Inflammatory macrophage (primary cell): ENCODE measurements at places on chromosomes 7 and 10.
A peak's percentile ranks its signal among the peaks of the same experiment; 100 is the strongest.

DNA sequence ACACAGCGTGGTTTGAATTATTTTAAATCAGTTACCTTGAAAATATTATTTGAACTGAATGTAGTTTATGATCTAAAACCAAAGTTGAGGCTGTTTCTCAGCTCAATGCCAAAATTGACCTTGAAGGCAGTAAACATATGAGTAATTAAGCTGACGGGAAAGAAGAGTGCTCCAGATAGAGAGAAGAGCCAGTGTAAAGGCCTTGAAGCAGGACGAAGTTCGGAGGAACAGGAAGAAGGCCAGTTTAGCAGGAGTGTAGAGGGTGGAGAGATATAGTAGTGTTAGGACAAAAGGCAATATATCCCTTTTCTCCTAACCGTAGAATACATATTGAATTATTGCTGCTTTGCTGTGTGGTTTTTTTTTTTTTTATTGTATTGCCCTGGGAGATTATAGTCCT is 63.2 kb downstream of the CYP51A1 start:
- DNase-seq: no peak

DNA sequence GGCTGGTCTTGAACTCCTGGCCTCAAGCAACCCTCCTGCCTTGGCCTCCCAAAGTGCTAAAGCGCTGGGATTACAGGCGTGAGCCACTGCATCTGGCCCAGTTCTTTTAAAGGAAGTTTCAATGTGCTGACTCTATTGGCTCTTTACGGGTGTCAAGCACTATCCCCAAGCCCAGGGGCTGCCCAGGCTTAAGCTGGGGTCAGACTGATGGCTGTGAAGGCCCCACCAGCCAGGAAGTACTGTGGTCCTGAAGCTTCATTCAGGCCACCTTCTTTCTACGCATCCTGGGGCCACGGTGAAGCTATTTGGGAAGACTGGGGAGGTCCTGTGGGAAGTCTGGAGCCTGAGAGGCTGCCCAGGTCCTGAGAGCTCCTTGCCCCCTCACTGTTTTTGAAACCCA is 8.0 kb downstream of the GPR15LG start:
- no peak for DNase-seq

DNA sequence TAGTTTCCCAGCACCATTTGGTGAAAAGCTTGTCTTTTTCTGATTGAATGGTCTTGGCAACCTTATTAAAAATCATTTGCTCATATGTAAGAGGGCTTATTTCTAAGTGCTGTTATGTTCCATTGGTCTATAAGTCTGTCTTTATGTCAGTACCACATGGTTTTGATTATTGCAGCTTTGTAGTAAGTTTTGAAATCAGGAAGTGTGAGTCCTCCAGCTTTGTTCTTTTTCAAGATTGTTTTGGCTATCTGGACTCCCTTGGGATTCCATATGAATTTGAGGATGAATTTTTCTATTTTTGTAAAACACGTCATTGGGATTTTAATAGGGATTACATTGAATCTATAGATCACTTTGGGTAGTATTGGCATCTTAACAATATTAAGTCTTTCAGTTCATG is 5.4 kb downstream of the KIF11 start:
- no peak for DNase-seq

DNA sequence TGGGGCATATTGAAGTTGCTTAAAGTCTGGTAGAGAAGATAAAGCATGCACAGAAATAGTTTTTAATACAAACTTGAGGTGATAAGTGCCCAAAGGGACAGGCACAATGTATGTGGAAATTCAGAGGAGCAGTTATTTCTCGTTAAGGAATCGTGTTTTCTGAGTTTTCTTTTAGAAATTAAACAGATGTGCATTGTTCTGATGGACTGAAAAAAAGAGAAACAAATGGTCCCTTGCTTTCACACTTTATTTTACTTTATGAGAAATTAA is 45.6 kb downstream of the CNNM2 start:
- DNase-seq: no peak

DNA sequence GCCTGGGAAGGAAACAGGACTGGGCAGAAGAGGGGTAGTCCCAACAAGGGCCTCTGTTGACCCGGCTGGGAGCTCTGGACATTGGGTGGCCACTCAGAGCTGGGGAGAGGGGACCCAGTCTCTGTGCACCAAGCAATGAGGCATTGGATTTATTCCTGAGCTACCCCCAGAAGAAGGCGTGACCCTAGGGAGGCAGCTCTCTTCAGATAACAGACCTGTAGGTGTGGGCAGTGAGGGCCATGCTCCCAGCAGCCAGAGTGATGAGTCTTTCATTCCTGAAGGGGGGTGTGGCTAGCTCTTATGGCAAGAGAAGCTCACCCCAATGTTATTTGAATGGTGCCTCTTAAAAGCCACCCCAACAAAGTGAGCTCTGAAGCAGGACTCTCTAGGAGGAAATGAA is 20.4 kb downstream of the TEX36 start:
- no peak for DNase-seq

DNA sequence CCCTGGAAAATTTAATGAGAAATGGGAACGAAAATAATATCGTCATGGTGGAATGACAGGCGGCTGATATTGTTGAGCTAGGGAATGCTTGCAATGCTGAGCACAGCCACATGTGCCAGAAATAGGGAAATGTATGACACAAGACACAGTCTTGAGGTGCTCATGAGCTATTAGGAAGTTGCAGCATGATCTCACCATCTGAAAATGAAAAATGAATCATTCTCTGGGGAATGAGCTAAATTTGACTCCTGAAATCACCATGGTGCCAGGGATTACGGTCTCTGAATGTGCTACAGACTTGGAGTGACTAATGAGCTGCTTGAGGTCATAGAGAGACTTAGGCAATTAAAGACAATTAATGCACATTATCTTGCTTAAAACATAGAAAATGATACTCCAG is 845.0 kb downstream of the CNTNAP2 start:
- peak; percentile 79 for DNase-seq

DNA sequence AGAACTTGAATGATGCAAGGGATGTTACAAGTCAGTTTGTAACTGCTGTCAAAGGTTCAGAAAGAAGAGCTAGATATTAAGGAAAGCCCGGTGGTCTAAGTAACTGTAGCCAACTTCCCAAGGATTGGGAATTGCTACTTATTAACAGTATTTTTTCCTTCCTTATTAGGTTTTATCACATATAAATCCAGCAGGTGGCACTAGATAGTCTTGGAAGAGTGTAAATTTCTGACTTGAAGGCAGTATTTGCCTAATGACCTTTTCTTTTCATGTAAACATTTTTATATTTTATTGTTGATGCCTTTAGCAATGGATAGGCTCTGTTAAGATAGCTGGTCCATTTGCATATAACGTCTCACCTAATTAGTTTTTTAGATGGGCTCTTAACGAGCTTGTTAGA is 51.2 kb downstream of the ANLN start:
- peak; percentile 26 for DNase-seq

DNA sequence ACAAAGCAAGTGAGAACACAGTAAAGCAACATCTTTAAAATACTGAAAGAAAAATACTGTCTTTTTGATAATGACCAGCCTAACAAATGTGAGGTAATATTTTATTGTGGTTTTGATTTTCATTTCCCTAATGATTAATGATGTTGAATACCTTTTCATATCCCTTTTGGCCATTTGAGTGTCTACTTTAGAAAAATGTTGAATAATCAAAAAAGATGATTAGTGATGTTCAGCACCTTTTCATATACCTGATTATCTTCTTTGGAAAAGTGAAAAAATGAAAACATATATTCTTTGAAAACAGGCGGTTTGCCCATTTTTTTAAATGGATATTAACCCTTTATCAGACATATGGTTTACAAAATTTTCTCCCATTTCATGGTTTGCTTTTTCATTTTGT is 32.2 kb upstream of the EPHB6 start:
- no peak for DNase-seq

GRCh38 chr7:122746948-122747347 is 44.2 kb upstream of the RNF148 start:
- DNase-seq: no peak

- no peak for DNase-seq
Measured at GRCh38 chr10:15202639-15203038, 34.1 kb upstream of the NMT2 start.

- no peak for DNase-seq
Measured at GRCh38 chr7:18467011-18467410, 28.5 kb upstream of the HDAC9 start.

DNA sequence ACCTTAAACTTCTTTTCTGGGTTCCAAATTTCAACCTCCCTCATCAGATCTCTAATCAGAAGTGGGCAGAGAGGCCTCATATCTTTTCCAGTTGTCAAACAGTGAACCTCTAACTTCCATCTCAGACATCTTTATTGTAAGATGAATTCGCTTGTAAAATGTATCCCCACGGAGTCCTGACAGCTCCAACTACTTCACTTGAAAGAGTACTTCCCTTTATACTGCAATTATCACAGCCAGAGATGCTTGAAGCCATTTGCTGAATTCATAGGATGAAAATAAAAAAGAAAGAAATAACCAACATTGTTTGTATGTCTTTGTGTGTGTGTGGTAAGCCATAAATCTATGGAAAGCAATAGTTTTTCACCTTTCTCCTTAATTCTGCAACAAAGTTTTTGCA is 175.2 kb downstream of the GRM3 start:
- no peak for DNase-seq

- no peak for DNase-seq
Measured at GRCh38 chr10:132113206-132113605, 47.5 kb downstream of the JAKMIP3 start.

DNA sequence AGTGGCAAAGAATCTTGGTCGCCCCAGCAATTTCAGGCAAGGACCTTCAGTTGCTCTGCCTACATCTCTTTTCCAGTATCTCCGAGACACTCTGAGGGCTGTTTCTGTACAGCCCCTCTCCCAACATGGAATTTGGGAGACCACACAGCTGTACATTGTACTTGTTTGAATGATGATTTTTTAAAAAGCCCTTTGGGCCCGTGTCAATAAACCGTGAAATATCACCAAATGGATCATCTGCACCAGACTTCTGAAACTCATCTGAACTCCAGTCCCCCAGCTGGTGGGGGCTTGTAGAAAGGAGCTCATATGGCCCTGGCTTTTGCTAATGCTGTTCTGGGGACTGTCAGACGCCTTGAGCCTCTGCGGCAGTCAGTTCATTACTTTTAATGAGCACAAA is 374.9 kb downstream of the BBS9 start:
- no peak for DNase-seq

DNA sequence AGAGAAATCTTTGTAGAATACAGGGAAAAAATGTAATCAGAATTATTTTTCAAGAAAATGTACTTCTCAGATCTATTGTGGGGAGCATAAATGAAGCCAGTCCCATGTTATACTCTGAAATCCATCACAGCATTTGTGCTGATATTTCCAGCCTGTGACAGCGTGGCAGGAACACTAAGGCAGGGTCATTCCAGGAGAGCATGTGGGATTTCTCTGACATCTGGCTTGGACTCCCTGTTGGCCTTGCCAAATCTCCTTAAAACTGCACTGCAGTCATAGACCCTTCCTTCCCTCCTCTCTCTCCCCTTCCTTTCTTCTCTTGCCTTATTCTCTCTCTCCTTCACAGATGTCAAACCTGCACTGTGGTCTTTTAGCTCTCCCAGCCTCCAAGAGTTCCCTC is 6.5 kb upstream of the TSPAN13 start:
- DNase-seq: no peak

GRCh38 chr7:100568176-100568895 is 5.4 kb downstream of the SAP25 start:
- no peak for DNase-seq

- DNase-seq: no peak
Measured at GRCh38 chr10:71031603-71032002, 143.2 kb upstream of the PCBD1 start.

- no peak for DNase-seq
Measured at GRCh38 chr10:24884316-24884715, 68.1 kb downstream of the PRTFDC1 start.

GRCh38 chr10:100683545-100684300 is 61.7 kb upstream of the PAX2 start:
- no peak for DNase-seq

DNA sequence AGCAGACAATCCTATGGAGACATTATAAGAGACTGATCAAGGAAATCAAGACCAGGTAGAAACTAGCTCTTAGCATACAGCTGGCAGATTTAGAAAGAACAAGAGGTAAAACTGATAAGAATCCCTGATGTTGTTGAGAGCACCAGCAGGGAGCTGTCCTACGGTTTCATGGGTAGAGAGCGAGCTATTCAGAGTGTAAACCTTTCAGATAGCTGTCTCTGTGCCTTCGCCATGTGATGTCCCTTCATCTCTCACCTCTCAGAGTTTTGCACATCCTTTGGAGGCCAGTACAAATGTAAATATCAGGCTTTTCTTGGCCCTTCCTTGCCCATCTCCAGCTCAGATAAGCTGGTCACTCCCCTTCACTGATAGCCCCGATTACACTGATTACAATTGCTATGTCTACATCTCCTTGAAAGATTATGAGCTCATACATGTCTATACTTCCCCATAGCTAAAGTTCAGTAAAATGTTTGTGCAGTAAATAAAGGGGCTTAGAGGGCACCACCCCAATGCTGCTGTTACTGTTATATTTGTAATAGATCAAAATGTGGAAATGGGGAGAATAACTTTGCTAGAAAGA is 21.9 kb downstream of the THSD7A start:
- no peak for DNase-seq

DNA sequence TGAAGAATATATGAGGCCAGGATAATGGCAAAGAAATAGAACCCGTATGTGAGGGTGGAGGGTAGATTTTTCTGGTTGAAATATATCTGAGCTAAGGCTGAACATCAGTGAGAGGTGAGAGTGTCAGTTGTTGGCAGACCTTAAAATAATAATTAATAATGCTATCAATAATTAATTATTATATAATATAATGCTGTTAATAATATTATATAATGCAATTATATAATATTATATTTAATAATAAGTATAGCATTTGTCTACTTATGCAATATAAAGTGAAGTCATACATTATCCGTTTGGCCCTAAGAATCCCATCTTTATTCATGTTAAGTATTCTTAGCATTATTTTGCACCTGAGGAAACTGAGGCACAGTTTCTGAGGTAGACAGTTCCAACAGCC is 269.9 kb upstream of the FZD8 start:
- DNase-seq: no peak

DNA sequence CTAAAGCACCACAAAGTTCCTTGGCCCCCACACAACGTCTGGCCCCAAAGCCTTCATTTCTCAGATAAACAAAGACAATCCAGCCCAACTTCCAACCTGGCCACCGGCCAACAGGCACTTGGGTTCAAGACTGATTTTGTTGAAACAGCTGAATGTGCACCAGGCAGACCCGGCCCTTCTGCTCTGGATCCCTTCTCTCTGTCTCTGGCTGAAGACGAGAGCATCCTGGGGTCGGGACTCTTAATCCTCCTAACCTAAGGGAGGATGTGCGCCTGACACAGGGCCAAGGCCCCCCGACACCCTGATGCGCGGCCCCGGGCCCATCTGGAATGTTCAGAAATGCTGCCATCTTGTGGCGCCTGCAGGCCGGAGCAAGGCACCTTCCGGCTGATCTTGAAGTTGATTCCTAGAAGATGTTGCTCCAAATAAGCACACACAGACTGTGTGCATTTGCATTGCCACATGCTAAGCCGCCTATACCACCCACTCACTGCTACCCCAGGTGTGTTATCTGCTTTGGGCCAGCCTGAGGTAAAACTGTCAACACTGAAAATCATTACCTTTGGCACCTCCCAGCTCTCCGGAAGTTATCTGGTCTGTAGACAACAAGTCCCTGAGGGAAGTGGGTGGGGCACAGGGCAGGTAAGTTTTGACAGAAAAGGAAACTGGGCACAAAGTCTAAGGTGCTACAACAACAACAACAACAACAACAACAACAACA is 98.4 kb upstream of the HABP2 start:
- peak; percentile 11 for DNase-seq
